ENCODE measurements at places on chromosomes 6 and 20.

DNA sequence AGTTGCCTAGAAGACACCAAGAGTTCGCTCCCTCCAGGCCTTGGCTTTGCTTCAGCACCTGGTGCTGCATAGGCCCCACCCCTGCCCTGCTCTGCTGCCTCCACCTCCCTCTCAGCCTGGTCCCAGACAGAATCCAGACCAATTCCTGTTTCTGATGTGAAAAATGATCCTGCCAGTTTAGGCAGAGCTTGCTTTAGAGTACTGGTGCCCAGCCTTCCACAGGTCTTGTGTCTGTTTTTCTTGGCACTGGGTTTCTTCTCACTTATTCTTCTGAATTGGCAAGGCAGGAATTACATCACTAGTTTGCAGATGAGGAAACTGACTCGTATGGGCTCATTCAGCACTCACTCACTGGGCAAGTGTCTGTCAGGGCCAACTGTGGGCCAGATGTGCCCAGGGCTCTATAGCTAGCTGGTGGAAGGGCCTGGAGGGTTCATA, 53.0 kb downstream of the HLA-A start:
- no peak for DNase-seq

GRCh38 chr6:90298459-90299053, 1.9 kb upstream of the BACH2 start:
- no peak for DNase-seq

GRCh38 chr6:30463651-30464618, 25.4 kb upstream of the HLA-E start:
- no peak for DNase-seq

GRCh38 chr20:40604416-40604815, 84.6 kb downstream of the MAFB start:
- no peak for DNase-seq

GRCh38 chr6:81614292-81614691, 138.2 kb downstream of the TENT5A start:
- peak; percentile 94 for DNase-seq

DNA sequence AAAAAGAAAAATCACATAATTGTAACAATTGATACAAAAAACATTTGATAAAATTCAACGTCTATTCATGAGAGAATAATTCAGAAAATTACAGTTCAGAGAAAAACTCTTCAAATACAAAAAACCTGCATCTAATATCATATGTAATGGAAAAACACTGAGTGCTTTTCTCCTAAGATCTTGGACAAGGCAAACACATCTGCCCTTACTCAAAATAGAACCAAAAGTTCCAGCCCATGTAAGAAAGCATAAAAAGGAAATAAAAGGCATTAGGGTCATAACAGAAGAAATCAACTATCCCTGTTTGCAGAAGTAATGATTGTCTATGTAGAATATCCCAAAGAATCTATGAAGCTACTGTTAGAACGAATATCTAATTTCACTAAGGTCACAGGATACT, 721.4 kb downstream of the RFPL4B start:
- no peak for DNase-seq

DNA sequence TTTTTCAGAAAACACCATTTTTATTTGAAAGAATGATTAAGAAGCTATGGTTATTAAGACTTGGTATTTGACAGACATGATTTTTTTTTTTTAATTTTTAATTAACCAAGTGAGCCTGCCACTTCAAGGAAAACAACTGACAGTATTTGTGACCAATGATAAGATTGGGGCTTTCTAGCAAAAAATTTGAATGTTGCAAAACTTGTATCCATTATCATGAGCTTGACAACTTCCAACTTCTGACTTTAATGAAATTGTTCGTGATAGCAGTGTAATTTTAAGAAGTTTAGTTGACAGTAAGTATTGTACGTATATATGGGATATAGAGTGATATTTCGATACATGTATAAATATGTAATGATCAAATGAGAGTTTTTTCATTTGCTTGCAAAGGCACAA, 21.6 kb upstream of the POM121L2 start:
- no peak for DNase-seq

DNA sequence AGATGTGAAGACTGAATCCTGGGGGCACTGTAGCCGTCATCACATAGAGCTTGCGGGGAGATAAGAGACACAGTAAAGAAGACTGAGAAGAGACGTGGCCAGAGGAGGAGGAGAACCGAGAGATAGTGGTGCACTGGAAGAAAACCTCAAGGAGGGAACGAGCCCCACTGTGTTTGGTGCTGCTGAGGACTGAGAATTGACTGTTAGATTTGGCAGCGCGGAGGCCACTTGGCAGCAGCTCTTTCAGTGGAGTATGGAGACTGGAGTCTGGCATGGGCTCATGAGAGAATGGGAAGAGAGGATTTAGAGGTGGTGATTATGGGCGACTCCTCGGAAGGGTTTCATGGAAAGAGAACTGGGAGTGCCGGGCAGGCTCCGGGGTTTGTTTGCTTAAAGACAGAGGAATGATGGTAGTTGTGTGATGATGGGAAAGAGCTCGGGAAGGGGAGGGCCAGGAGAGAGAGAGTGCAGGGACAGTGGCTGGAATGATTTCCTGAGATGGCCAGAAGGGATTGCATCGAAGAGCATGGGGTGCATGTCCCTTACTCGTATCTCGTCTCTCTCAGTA, 18.0 kb downstream of the CDYL start:
- DNase-seq, result no peak

DNA sequence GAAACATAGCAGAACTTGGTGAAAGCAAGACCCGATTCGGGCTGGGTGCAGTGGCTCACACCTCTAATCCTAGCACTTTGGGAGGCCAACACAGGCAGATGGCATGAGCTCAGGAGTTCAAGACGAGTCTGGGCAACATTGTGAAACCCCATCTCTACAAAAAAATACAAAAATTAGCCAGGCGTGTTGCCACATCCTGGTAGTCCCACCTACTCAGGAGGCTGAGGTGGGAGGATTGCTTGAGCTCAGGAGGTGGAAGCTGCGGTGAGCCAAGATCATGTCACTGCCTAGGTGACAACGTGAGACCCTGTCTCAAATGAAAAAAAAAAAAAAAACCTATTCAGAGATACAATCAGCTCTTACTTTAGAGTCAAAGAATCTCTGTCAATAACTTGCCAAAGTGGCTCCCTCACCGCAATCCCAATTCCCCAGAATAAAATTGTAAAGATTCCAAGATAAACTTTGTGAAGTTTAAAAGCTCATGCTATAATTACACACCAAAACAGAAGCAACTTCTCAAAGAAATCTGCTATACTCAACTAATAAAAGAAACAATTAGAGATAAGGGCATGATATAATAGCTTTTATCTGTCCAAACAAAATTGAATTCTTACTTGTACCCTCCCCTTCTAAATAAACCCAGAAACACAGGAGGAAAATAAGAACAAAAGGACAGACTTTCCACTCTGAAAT, 33.6 kb downstream of the CDK19 start:
- no peak for DNase-seq

DNA sequence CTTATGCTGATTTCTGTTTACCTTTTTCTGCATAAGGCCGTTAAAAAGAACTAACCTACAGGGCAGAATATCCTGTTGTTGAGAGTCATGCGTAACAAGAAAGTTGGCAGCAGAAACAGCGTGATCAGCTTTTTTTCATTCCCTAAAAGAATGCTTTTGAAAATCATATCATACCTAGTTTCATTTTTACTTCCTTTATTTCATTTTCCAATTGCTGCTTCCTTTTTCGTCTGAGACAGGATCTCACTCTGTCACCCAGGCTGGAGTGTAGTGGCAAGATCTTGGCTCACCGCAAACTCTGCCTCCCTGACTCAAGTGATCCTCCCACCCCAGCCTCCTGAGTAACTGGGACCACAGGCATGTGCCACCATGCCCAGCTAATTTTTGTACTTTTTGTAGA, 4.1 kb downstream of the CALHM6 start:
- no peak for DNase-seq

- DNase-seq, result no peak
Measured at GRCh38 chr6:34227761-34228421, 8.8 kb upstream of the HMGA1 start.

DNA sequence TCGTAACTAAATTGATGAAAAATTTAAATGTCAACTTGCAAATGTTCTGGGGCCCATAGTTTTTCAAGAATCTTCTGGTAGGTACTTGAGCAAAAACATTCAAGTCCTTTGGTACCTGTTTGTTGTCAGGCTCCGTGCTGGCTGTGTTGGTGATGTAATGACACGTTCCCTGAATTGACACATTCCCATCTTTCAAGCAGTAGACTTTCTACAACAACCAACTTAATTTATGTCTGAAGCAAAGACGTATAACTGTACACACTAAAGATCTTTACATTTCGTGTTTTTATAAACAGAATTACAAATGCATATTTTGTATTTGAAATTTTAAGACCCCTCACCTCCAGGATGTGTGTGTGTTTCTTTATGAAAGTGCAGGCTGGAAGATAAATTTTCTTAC, 49.5 kb downstream of the NCOA3 start:
- DNase-seq, result no peak

DNA sequence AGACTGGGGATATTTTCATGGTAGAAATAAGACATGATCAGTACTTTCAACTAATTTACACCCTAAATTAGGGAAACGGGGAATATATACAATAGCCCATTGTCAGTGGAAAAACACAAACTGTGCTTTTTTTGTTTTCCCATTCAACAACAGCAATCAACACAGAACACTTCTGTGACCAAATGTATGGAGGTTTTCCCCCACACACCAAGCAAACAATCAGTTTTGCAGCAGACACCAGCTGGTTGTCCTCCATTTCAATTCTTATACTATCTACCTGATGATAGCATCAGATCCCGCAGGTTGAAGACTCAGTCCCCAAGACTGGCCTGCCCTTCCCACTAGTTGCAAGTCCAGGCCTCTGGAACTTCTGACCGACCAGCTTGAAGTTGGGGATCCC, 4.5 kb downstream of the HINT3 start:
- DNase-seq, result no peak

DNA sequence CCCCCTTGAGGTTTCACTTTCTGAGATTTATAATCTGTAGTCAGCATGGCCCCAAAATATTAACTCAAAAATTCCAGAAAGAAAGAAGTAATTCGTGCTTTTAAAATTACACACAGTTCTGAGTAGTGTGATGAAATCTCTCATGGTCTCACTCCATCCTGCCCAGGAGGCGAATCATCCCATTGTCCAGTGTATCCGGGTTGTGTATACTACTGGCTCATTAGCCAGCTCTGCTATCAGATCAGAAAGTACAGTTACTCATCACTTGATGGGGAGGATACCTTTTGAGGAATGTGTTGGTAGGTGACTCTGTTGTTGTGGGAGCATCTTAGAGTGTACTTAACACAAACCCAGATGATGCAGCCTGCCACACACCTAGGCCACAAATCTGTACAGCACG, 65.2 kb downstream of the CDC5L start:
- no peak for DNase-seq

GRCh38 chr20:40280616-40281015, 408.4 kb downstream of the MAFB start:
- DNase-seq, result no peak

GRCh38 chr20:51309128-51309527, 233.4 kb downstream of the NFATC2 start:
- no peak for DNase-seq

GRCh38 chr6:89999154-89999553, 104.9 kb downstream of the GJA10 start:
- DNase-seq, result peak; percentile 100

GRCh38 chr6:148984531-148985056, 237.8 kb downstream of the UST start:
- no peak for DNase-seq

GRCh38 chr6:75292555-75292954, 8.0 kb upstream of the TMEM30A start:
- DNase-seq, result no peak

GRCh38 chr6:37783856-37784584, 35.5 kb upstream of the ZFAND3 start:
- no peak for DNase-seq

DNA sequence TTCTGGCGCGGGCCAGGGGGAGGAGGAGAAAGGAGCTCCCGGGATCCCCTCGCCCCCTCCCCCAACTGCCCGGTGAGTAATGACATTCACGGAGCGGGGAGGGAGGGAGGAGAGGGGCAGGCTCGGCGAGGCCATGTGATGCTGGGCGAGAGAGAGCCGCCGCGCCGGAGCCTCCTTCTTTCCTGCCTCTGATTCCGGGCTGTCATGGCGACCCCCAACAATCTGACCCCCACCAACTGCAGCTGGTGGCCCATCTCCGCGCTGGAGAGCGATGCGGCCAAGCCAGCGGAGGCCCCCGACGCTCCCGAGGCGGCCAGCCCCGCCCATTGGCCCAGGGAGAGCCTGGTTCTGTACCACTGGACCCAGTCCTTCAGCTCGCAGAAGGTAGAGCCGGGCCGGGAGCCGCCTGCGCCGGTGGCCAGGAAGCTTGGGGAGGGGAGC, at the start of gene GDAP1L1:
Gene GDAP1L1, plus strand, starts transcription at position 178 of the 441 bp plus-strand sequence. Its CDS starts 27 bp downstream, at position 205.
- no peak for DNase-seq

DNA sequence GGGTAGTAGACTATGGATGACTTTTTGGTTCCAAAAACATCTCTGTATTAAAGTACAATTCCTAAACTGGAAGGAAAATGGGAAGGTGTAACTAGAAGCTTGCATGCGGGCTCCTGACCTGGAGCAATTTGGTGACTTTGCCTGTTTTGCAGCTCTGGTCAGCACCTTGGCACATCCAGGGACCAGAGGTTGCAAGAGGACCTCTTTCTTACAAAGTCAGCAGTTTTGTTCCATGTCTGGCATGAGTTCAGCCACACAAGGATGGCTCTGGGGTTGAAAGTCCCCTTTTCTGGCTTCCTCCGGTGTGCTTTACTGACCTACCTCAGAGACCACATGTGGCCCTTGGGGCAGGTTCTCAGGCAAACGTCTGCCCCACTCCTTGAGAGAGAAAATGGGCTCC, 22.7 kb upstream of the CD93 start:
- no peak for DNase-seq

GRCh38 chr6:108421366-108421765, 126.5 kb downstream of the AFG1L start:
- DNase-seq, result no peak

GRCh38 chr6:63923139-63923739, 287.6 kb downstream of the PHF3 start:
- DNase-seq, result no peak

GRCh38 chr6:138577151-138577915, 78.0 kb upstream of the NHSL1 start:
- DNase-seq, result peak; percentile 97

DNA sequence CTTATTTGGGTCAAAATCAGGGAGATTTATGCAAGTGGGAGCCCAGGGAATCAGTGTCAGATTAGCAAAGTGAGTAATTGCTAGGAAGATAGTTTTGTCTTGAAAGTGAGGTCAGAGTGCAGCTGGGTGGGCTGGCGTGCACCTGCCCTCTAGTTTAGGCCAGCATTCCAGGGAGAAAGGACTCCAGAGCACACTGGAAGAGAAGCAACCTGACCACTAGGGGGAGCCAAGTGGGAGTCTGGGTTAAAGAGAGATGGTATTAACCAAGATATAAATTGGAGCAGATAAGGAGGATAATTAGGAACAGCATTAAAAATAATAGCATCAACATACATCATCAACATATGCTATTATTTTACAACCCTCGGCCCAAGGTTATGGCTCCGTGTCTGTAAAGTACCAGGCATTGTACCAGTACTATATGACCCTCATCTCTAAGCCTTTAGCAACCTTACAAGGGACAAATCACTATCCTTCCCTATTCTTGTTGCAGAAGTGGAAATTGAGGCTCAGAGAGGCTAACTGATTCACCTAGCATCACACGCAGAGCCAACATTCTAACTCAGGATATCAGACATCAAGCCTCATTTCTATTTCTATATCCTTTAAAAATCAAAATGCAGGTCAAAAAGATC, 57.8 kb downstream of the SLC2A10 start:
- DNase-seq, result peak; percentile 16
